ENCODE measurements at places on chromosomes 13 and 19.

GRCh38 chr13:99677116-99677951, 176.1 kb downstream of the TM9SF2 start:
- DNase-seq: no peak

DNA sequence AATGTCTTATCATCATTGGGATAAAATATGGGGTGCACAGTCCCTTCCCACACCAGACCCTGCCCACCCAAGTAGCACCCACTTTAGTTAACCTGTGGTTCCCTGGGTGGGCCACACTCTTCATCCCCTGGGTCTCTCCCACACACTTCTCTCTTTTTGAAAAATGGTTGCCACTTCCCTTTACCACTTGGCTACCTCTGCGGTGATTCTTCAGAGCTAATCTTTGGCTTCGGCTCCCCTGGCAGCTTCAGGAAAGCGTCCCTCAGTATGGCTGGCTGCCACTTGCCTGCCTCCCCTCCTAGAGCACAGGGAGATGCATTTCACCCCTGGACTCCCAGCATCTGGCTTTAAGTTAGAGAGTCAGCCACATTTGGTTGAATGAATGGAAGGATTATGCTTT, 18.2 kb downstream of the CCNA1 start:
- DNase-seq: no peak

- DNase-seq: no peak
Observed at GRCh38 chr19:9941671-9942070, 5.4 kb upstream of the OLFM2 start.

DNA sequence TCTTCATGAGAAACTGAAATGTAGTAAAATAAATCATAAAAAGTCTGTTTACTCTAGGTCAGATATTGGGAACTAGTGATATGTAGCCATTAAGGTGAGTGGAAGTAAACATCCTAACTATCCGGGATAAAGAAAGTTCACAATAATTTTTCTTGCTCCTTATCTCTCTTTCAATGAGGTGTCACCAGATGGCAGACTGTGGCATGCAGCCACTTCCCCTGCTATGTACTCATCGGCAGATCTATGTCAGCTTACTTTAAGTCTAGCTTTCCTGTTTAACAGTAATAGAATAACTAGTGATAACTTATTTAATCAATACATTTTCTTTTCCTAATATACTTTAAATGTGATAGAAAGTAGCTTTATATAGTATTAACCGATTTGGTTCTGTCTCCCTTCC, 181.9 kb downstream of the NDFIP2 start:
- no peak for DNase-seq

GRCh38 chr13:74715718-74716117, 581.5 kb upstream of the KLF12 start:
- no peak for DNase-seq

- DNase-seq: no peak
Observed at GRCh38 chr19:16814526-16815100, 14.6 kb upstream of the SIN3B start.

- DNase-seq: no peak
Observed at GRCh38 chr13:112838842-112839117, 130.2 kb upstream of the MCF2L start.

DNA sequence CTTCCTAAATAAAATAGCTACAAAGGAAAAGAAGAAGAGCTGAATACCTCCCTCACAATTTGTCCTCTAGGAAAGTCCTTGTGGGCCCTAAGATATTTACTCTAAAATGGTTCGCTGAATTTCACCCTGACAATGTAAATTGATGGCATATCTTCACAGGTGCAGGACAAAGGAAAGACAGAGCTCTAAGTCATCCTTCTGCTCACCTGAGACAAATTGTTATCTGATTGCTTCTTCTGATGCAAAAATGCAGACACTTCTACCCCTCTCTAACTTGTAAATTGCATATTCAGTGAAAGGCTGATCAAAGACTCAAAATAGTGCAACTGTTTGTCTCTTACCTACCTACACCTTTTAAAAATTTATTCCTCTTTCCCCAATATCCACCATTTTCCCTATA, 747.2 kb upstream of the PRR20A start:
- DNase-seq: no peak

DNA sequence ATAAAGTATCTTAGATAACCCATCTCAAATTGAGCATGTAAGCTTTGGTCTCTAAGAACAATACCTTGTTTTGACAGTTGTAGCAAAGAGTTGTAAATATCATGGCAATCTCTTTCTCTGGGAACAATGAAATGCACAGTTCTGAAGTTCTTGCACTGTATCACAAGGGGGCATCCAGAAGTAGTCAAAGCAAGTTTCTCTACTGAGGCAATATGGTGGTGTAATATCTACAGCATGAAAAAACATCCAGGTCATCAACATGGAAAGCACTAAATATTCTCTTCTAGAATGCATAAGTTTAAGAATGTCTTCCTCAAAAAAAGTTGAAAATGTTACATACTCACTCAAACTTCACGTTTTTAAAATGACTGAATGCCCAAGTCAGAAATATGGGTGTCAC, 19.6 kb downstream of the MTMR6 start:
- DNase-seq: no peak

DNA sequence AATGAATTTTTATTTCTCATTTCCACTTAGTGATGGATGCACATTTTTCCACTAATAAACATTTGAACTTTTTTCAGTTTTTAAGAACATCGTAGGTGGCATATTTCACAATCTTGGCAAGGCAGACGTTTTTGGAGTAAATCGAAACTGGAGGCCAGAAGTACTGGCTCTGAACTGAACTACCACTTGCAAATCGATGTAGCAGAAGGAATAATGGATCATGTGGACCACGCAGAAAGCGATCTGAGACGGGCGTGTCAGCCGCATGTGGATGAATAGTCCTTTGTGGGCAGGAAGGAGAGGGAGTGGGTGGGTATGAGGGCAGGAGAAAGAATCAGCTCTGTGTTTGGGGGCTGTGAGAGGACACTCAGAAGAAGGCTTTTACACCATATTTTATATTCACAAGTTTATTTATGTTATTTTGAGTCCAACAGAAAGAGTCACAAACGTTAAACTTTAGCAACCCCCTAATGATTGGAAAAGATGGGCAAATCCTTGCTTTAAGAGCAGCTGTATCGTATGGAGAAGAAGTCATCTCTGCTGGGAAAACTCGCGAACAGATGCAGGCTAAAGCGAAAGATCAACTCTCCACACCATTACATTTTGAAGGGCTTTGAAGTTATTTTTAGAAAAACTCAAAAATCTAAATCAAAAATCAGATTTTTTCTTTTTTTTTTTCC, 90.5 kb downstream of the COL4A2 start:
- no peak for DNase-seq

GRCh38 chr19:49512970-49513745, 697 bp downstream of the FCGRT start:
- DNase-seq: no peak

DNA sequence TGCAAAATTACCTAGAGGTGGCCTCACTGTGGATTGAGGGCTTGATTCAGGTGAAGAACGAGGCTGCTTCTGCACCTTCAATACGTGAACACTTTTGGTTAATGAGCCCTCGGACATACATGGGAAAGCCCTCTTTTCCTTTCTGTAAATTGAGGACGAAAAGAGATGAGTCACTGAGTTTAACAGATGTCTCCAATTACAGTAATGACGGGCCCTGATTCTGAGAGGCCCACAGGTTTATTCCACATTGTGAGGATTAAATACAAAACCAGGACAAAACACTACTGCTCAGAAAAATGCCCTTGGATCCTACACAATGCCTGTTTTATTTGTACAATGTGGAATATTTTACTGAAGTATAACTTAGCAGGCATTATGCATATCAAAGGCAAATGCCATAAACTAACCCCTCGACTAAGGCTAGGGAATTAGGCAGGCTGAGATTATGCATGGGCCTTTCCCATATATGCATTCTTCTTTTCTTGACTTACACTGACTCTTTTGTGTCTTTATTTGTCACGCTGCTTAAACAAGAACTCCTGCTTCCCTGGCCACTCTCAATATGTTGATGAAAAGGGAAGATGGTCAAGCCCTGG, 819.9 kb downstream of the OLFM4 start:
- DNase-seq: no peak

DNA sequence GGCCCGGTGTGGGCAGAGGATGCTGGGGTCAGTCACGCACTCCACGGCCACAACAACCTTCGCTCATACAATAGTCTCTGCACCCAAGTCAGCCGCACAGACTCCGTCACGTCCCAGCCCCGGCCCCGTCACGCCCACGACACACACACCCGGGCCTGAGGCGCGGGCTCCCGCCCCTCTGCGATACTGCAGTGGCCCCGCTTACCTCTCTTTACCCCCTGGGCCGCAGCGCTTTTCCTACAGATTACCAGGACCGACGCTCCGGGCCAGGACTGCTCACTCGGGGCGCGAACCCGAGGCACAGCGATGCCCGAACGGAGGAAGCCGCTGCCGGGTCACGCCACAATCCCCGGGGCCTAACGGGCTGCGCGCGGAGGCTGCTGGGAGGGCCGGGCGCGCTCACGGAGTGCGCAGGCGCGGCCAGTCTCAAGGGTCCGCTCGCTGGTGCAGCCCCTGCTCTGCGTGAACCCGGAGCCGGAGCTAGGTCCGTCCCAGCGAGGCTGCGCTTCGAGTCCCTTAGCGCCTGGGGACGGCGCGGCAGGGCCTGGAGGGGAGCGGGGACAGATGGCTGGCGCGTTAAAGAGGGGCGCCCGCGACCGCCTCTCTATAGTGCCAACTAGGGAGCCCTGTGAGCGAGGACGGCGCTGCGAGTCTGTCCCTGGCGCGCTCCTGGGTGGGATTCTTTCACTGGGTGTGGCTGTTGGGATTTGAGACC, at the start of gene ZFP82:
ZFP82 (minus strand) TSS at position 358 of the 715 bp plus-strand sequence. CDS start 8,855 bp downstream, outside the sequence.
- peak; percentile 54 for DNase-seq

GRCh38 chr13:37486171-37486681, 112.3 kb downstream of the POSTN start:
- DNase-seq: no peak

DNA sequence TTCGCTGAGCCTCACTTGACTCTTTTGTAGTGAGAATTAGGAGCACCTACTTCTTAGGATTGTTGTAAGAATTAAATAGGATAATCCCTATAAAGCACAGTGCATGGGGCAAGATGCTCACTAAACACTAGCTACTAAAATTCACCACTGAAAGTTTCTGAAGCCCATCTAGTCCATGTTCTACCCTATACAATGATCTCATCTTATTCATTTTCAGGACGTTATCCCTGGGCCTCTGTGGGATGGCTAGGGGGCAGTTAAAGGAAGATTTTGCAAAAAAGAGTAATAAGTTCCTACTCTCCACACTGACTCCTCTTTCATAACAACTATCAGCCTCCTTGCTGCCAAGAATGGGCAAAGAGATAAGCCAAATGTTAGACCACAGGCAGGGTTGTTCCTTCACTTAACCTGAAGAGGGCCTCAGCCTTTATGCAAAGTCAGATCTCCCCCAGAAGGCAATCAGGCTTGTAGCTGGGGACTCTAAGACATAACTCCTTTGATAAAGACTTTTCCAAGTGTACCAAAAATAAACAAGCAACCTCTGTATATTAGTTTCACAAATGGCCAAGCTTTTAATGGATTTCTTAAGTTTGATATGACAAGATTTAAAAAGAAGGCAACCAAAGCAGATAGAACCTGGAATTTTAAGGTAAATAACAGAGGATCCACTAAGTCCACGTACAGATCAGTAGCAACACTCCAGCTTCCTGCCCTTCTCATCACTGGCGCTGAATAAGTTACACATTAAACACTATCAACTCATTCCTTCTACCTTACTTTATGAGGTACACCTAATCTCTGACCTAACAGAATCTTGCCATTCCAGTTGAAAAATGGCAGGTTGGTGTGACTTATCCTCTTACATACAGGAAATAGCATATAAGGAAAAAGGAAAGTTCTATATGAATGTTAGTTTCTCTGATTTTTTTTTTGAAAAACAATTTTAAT, 44.4 kb downstream of the ELF1 start:
- DNase-seq: no peak

DNA sequence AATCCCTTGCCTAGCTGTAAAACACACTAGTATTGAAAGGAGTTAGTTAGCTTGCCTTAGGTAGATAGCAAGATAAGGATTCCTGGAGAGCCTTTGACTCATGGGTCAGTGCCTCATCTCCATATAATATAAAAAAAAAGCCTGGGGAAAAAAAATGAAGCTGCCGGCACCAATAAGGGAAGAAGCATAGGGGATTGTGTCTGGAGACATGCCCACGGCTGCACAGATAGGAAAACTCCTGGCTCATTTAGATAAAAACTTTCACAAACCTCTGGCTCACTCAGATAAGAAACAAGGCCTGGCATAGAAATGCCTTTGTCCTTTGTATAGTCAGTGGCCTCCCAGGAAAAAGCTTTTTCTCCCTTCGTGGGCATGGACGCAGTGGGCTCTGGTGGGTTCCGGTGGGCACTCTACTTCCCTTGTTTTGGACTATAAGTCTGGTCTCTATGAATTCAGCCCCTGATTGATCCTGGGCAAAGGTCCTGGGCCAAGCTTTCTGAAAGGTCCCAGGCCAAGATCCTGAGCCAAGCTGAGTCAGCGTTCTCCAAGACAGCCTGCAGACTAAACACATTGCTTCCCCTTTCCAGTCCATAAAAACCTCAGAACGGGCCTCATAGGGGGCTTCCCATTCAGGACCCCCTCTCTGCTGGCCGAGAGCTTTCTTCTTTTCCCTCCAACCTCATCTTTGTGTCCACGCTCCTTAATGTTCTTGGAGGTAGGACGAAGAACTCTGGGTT, 4.9 kb upstream of the OR7A17 start:
- no peak for DNase-seq

DNA sequence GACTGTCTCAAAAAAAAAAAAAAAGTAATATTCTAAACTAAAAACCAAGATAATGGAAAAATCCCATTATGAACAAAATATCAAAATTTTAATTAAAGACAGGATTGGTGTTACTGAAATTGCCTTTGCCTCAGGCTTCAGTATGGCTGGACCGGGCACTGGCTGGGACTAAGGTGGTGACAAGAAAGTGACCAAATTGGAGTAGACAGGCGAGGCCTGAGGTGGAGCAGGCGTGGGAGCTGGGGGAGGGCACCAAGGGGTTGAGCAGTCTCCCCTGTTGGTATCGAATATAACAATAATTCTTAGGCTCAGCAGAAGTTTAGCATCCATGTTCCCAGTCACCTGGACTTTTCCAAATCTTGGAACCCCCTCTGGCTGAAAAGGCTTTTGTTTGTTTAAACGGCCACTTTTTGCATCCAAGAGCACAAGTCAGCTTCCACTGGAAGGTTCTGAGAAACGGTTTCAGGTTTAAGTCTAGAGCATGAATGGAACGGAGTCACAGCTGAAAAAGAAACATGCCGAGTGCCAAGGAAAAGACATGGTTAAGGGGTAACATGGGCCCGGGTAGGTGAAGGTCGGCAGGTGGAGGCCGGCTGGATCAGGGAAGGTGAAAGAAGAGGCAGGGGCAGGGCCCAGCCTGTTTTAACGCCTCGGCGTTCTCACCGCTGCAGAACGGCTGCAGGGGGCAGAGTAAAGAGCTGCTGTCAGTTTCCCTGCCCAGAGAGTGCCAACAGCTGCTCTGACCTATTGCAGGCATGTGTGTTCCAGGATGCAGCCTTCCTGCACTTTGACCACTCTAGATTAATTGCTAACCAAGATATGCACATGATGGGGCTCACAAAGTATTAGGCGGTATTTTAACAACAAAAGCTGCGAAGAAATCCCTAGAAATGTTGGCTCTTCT, 104.4 kb downstream of the TM9SF2 start:
- peak; percentile 33 for DNase-seq

Data from central memory CD8-positive, alpha-beta T cell (primary cell).